OCI-LY7 (cell line): ENCODE measurements at places on chromosomes 7 and 10. TPM values are rescaled to one million over a fixed set of nuclear protein-coding genes. Genes with fewer than 3 reads are reported as not detected.

DNA sequence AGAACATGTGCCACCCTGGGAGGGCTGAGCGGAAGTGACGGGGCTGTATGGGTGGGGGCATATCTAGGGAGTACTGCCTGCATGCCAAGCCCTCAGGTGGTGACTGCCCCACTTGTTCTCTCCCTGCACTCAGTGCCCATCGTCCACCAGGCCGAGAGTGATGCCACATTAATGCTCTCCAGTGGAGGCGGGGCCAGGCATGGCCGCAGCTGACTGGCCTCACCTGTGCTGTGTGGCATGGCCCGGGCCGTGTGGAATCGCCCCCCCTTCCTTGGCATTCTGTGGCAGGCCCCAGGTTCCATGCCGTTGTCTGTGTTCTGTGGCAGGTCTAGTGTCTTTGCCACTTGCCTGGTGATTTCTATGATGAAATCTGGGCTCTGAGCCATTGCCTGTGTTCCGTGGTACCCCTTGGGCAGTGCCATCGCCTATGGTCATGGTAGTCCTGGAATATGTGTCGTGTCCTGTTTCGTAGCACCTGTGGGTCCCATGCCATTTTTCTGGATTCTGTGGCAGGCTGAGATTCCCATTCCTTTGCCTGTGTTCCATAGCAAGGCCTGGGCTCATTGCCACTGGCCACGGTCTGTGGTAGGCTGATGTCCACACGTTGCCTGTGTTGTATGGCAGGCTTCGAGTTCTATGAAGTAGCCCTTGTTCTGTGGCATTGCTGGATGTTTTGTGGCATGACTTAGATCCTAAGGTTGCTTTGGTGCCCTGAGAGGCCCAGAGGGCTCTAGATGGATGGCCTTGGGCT lies 8.9 kb downstream of the FLNC start:
- no peak for DNase-seq

TMEM139 gene
- 0.46 and 0.48 TPM in 2 replicates for total RNA-seq

DNA sequence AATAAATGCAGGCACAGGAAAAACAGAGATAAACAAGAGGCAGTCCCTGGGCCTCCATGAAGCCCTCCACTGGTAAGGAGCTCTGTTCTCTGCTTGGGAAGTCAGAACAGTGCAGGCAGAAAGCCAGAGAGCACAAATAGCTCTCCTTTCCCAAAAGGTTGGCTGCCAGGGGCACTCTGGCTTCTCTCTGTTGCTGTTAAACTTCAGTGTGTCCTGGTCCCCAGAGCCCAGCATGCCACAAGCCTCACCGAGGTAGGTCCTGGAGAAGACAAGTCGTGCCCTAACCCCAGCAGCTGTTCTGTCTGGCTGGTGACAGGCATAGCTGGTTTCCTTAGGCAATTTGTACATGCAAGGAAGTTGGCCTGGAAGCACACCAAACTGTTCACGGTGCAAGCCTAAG lies 17.3 kb downstream of the SLC16A12 start:
- DNase-seq: no peak

DNA sequence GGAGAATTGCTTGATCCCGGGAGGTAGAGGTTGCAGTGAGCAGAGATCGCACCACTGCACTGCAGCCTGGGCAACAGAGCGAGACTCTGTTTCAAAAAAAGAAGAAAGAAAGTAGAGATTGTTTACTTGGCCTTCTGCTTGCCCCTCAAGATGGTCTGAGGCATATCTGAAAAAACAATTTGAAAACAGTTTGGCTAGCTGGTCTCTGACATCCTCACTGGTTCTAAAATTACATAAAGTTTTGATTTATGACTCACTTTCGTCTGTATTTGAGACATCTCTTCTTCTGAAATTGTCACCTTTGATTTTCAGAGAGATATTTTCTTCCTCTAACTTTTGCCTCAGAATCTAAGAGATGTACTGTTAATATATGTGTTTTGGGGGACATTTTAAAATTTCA lies 49.6 kb upstream of the HELLS start:
- DNase-seq: no peak

GRCh38 chr7:151657173-151657572 lies 137.5 kb upstream of the RHEB start:
- DNase-seq: no peak

CCL26 gene
- total RNA-seq: not detected in 2 replicates

GRCh38 chr7:40885503-40885902 lies 750.7 kb downstream of the SUGCT start:
- no peak for DNase-seq

ODAD2 gene
- 0.09 TPM in 1 of 2 replicates, not detected in the other for total RNA-seq

ZNF485 gene
- total RNA-seq: 6.4 and 7.9 TPM in 2 replicates

DNA sequence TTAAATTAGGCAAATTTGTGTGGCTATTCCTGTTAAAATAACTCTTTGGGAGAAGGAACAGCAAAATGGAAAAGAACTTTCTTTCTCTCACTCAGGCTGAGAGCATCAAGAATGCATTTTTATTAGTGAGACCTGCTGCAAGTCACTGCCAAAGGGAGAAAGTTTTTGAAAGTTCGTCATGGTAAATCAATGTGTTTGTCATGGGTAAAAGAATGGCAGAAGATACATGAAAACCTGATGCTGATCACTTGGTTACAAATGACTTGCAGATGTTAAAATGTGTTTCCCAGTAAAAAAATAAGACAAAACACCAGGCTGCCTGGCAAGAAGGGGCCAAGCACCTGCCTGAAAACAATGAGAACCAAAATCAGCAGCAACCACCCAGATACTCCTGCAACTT lies 484.7 kb upstream of the NRP1 start:
- DNase-seq: no peak

DNA sequence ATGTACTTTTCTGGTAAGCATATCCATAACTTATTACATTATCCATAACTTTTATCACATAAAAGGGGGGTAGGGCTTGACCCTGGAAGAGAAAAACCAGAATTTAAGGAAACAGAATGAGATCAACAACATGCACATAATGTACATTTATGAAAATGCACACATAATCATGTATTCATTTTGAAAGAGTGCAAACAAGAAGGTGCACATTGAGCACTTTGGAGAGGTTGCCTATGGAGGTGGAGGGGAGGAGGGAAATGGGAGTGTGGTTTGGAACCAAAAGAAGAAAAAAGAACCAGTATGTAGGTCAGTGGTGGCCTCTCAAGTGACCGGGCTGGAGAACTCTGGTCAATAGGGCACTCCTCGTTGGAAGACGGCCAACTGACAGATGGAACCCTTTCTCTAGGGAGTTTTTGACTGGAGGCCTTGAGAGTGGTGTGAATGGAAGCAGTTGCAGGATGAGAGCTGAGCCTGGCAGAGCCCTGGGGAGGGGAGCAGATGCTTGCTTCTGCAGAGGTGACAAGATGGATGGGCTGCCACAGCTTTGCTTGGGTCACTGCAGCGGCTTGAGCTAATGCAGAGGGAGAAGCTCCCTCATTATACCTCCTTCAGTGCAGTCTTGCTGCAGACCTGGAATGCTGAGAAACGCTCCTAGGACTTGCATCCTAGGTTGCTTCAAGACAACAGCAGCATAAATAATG lies 192.7 kb downstream of the SEC23IP start:
- DNase-seq: no peak

- DNase-seq: no peak
Observed at GRCh38 chr7:106392590-106392989, 107.8 kb upstream of the NAMPT start.

MINDY4 gene
- 0.86 and 1.4 TPM in 2 replicates for total RNA-seq

GRCh38 chr7:67413670-67414069 lies 417.0 kb downstream of the TYW1 start:
- no peak for DNase-seq

DNA sequence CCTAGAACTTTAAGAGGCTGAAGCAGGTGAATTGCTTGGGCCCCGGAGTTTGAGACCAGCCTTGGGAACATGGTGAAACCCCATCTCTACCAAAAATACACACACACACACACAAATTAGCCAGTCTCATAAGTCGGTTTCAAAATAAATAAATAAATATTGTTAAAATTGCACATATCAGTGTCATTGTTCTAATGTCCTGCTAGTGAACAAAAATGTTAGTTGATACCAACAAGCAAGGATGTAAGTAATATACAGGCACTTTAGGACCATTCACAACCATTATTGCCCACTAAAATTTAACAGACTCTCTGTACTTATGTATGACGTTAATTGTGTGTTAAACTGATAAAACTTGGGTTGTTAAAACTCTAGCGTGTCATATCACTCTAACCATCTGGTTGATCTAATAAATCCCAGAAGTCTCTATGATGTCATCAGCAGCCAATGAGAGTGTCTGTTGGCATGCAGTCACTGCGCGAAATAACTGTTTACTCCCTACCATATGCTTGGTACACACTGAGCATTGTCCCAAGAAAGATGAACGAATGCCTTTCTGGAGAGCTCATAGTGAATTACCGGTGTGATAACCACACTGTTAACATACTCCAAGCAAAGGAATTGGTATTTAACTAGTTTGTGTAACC lies 30.4 kb upstream of the OTUD1 start:
- DNase-seq: no peak

DNA sequence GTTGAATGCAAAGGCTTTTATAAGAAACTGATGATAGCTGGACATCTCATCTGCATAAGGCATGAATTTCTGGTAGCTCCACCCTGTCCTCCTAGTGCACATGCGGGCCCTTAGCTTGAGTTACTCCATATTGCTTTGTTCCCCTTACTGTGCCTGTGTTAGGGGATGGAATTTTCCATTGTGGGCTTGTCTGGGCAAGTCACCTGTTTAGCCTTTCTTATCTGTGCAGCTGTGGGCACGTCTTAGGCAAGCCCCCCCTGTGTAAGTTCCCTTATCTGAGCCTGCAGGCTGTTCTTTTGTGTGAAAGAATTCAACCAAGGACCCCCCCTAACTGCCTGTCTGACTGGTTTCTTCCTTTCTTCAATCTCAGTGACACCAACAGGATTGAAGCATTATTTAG lies 14.5 kb upstream of the CROT start:
- peak; percentile 13 for DNase-seq

DNA sequence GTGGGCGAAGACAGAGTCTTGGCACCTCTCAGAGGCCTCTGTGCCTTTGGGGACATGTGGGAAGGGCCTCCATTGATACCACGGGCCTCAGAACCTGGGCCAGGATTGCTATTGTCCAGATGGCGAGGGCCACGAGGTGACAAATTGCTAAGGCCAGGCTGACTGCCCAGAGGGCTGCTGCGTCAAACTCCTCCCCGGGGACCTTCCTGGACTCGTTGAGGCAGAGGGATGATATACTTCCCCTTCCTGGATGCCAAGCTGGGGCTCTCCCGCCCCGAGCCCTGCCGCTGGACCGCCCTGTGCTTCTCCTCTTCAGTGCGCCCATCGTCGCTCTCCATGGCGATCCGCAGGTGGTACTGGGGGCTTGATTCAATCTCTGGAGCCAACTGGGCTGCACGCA lies 58.9 kb downstream of the LRRC72 start:
- DNase-seq: no peak

DNA sequence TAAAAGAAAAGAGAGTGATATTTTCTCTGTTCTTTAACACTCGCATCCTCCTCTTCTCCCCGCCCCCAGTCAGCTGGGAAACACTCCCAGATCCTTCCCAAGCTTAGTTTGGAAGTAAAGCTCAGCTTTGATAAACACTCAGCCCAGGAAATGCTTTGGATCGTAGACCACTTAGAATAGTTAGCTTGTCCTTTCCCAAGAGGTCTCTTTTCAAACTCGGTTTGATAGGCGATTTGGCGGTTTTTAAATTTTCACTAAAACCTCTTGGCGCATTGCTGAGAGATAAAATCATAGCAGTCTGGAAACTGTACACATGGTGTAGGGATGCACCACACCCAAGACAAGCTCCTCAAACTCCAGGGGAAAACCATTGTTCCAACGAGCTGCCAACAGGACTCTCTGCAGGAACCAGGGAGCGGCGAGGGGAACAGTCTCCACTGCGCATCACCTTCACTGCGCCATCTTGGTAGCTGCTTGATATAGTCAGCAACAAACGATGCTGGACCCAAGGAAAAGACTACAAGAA lies 22.3 kb downstream of the SMURF1 start:
- DNase-seq: no peak

DNA sequence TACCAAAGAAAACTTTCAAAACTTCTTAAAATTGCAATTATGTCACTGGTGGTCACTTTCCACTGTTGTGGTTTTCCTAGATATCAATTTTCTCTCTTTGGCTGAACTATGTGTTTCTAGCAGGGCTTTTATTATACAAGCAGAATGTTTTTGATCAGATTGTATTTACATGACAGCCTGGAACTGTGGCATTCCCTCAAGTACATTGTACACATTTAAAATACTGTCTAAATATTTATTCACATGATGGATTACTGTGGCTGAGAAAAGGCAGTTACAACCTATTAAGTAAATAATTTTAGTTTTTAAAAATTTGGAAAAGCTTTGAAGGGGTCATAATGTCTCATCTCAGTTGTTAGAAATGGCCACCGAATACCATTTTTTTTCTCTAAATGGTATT lies 231.9 kb upstream of the PPP1R3A start:
- no peak for DNase-seq

GRCh38 chr10:78890506-78890905 lies 178.3 kb upstream of the ZMIZ1 start:
- no peak for DNase-seq

SPDYE2 gene
- not detected in 2 replicates for total RNA-seq

DNA sequence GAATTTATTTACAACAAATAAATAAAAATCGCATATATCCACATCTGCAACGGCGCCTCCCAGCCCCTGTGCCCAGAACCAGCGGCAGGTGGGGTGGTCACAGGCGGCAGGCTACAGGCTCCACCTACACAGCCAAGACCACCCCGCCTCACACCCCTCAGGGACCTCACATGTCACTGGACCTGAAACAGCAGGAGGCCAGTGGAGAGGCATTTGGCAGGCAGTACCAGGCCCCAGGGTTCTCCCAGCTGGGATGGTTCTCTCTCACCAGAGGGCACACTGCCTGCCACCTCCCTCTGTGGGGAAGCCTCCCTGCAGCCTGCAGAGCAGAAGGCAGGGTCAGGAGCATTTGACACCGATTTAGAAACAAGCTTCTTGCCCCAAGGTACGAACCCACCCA lies 81.5 kb downstream of the MAD1L1 start:
- DNase-seq: no peak

GRCh38 chr10:109427411-109427810 lies 495.9 kb downstream of the XPNPEP1 start:
- no peak for DNase-seq

DNA sequence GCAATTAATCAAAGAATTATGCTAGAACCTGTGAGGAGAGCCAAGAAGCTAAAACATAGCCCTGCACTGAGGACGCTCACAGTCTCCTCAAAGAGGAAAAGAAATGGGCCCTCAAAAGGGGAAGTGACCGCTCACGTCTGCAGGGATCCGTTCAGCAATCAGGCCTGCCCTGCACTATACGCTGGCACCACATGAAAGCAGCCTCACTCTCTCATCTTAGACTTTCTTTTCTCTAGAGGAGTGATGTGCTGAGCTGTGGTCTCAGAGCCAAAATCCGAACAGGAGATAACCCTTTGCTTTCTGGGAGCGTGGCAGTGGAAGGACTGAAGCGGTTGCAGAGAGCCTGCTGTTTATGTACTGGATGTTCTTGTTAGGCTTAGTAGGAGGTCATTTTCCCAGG lies 6.3 kb upstream of the IL2RA start:
- peak; percentile 90 for DNase-seq

DNA sequence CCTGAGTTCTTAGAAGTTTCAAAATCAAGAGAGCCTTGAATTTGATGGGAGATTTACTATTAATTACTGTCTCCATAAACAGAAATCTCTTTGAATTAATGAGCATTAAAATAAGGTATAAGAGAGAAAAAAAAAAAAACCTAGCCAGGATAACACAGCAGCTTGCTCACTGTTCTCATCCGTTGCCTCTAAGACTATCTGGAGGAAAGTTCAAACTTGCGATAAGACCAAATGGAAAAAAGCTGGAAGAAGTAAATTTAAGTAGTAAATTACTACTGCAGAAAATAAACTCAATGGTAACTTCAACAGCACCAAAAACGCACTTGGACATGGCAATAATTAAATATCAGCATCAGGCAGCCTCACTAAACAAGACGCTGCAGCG lies 36.7 kb downstream of the GNA12 start:
- no peak for DNase-seq

GRCh38 chr10:49068209-49068608 lies 47.1 kb downstream of the VSTM4 start:
- no peak for DNase-seq
